ENCODE measurements at places on chromosomes 6 and 20.

DNA sequence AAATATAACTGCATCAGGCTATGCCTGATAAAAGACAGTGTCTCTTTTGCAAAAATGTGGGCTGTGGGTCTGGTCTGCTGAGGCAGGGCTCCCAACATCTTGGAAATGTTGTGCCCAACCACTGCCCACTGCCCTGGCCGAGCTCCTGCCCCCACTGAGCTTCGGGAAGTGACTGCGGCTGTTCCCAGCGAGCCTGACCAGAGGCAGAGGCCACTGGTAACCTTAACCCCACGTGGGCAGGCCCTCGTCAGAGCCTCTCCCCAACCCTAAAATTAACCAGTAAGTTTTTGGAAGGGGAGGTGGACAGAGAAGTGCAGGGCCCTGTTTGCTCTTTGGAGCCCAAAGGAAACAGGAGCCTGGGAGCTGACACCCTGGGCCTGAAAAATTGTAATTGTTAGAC lies 225.9 kb downstream of the MAFB start:
- DNase-seq, result no peak

DNA sequence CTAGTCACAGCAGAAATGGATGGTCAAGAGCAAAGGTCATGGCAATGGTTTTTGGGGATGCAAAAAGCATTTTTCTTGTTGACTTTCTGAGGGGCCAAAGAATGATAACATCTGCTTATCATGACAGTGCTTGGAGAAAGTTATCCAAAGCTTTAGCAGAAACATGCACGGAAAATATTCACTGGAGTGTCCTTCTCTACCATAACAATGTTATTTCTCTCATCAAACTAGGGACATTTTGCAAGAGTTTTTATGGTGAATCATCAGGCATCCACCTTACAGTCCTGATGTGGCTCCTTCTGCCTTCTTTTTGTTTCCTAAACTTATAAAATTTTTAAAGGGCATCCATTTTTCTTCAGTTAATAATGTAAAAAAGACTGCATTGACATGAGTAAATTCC lies 302.3 kb downstream of the HIVEP2 start:
- no peak for DNase-seq

DNA sequence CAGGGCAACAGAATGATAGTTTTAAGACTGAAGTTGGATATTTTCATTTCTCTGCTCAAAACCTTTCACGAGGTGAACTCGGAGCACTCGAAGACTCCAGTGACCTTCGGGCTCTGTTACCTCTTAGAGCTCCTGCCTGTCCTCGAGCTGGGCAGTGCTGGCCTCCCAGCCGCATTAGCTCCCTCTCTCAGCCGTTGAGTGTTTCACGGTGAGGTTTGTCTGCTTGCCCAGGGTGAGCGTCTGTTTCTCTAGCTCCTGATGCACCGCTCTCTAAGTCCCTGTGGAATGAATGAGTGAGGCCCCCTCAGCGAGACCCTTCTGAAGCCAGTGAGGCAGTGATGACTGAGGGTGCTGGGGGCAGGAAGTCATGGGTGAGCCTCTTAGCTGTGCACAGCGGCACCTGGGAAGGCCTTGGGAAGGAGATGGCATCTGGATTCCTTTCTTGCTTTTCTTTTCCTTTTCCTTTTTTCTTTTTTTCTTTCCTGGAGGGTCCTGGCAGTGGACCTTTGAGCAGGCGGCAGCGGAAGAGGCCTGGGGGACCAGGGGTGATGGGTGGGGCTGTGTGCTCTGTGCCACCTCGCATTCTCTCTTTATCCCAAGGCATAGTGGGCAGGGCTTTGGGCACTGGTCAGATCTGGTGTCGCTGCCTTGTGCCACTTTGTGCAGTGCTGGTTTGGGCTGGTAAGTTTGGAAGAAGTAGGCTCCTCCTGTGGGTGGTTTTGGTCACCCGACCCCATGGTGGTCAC lies 2.2 kb downstream of the PSMG4 start:
- no peak for DNase-seq

DNA sequence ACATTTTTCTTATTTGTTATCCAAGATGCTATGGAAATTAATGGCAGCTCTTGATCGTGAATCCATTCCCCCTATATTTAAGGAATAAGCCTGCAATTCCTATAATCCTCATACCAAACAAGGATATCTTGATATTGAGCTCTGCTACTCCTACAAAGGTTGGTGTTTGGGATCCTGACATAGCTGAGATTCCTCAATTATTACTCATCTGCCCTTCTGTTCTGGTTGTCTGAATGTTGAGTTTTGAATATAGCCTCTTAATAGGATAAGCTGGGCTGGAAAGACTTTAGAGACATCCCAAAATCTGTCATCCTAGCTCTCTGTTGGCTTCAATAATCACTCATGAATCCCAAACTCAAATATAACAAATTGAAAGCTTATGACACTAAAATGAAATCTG lies 49.9 kb downstream of the CLIC5 start:
- no peak for DNase-seq

GRCh38 chr6:116568821-116569755 lies 2.2 kb upstream of the RWDD1 start:
- no peak for DNase-seq

DNA sequence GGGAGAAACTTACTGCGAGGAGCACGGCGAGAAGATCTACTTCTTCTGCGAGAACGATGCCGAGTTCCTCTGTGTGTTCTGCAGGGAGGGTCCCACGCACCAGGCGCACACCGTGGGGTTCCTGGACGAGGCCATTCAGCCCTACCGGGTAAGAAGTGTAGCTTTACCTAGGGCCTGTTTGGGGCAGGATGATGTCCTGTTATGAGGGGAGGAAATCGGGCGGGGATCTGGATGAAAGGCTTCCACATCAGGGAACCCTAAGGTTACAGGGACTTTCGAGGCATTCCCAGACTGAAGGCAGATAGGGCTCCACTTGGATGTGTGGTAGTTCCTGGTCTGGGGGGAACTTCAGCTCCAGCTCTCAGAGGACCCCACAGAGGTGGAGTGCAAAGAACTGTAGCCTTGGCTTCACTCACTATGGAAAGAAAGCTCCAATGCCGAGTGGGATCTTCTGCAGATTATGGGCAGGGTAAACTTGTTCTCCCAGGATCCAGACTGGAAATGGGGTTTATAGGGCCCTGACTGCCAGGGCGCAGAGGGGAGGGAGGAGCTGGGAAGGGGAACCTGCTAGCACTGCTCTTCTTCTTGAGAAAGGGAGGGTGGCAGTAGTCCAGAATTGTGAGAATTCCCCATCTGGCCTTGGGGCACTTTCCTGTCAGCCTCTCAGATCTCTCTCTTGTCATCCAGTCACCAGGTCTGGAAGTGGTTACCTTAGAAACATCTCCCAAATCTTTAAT lies 740 bp downstream of the TRIM15 start:
- no peak for DNase-seq

- DNase-seq, result no peak
Observed at GRCh38 chr6:14658030-14658429, 540.5 kb downstream of the CD83 start.

DNA sequence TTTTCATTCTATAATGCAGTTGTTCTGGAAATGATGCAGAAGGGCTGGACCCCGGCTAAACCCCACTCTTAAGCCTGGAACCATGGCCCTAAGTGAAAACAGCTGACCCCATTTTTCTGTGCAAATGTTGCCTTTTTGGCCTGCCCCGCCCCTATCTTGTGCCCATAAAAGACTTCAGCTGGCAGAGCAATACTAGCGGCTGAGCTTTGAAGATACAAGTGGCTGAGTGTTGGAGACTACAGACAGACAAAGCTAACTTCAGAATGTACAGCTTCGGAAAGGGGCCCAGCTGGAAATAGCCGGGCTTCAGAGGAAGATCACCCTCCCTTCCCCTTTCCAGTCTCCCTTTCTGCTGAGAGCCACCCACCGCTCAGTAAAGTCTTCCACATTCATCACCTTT lies 258.6 kb upstream of the SPTLC3 start:
- no peak for DNase-seq

GRCh38 chr6:93376026-93376540 lies 43.3 kb downstream of the EPHA7 start:
- DNase-seq, result no peak

DNA sequence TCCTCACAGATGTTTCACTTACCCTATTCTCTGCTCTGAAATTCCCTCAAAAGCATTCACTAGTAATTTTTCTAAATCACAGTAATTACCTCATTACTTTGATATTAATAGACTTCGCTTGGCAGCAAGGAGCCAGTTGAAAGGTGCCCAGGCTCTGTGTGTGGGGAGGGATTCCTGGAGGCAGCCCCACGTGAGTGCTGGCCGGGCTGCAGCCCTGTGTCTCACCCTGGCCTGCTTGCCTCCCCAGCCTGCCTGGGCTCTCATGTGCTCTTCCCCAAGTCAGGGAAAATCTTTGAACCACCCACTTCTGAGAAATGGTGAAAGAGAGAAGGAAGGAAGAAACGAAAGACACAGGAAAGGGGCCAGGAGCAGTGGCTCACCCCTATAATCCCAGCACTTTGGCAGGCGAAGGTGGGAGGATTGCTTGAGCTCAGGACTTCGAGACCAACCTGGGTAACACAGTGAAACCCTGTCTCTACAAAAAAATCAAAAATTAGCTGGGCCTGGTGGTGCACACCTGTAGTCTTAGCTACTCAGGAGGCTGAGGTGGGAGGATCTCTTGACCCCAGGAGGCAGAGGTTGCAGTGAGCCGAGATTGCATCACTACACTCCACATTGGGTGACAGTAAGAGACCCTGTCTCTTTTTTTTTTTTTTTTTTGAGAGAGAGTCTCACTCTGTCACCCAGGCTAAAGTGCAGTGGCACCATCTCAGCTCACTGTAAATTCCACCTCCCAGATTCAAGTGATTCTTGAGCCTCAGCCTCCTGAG lies 20.0 kb upstream of the SNTA1 start:
- no peak for DNase-seq

GRCh38 chr6:3333263-3333662 lies 74.5 kb downstream of the PSMG4 start:
- no peak for DNase-seq

GRCh38 chr6:70231311-70231710 lies 71.6 kb downstream of the COL9A1 start:
- DNase-seq, result no peak

DNA sequence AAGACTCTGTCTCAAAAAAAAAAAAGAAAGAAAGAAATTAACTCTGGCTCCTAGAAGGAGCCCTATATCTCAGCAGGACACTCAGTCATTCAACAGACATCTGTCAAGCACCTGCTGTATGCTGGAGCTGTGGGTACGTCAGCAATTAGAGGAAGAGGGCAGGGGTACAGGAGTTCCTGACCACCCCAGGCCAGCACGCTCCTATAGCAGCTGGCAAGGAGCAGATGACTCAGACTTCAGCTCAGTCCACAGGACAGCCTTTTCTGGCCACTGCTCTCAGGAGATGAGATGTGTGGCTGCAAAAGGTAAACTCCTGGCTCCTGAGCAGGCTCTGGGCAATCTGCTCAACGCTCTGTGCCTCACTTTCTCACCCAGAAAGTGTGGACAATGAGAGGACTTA lies 1.7 kb upstream of the RTEL1 start:
- no peak for DNase-seq

DNA sequence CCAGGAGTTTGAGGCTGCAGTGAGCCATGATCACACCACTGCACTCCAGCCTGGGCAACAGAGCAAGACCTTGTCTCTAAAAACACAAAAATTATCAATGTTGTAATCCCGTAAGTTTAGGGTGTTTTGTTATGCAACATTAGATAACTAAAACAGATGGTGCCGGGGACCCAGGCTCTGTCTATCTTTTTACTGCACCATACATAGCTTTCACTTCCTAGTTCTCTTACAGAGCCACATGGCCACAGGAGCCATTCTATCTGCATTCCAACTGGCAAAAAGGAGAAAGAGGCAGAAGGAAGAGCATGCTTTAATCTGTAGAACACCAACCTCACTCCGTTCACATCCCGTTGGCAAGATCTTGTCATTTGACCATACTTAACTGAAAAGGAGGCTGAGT lies 5.4 kb upstream of the TCF15 start:
- no peak for DNase-seq

- DNase-seq, result no peak
Observed at GRCh38 chr6:30044630-30045029, 16.4 kb upstream of the POLR1H start.

DNA sequence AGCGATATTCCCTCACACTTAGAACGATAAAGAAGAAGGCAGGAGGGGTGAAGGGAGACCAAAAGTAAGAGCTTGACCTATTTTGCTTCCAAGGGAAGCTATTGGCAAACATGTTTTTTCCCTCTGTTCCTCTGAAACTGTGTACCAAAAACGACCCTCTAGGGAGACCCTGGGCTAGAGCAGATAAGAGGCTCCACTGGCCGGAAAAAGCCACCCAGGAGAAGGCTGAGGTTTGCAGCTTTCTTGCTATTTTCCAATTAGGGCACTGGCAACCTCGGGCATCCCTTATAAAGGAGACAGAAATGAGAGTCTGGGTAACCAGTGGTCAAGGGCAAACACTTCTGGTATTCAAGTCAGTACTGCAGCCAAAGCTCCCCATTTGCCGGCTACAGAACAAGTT lies 168.0 kb downstream of the KIF16B start:
- no peak for DNase-seq

DNA sequence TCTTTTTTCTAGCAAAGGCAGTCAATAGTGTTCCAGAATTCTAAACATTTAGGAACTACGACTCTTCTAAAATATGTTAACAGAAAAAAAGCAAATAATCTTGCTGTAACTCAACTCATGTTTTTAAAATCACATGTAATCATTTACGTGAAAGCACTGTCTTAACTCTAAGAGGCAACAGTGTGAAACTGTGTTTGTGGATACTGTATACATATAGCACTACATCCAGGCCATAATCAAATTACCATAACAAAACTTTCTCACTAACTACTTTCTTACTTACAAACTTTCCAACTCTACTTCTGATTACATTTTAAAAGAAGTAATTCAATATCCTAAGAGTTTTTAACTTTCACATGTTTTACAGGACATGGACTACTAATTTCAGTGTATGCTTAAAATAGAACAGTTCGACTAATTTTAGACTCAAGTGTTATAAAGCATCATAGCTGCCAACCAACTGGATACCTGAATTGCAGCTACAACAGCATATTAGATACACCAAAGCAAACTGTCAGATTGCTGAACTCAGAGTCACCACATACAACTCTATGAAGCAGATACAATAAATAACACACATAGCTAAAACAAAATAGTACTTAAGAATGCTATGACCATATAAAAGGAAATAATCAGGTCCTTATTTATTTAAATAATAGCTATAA lies 121.6 kb upstream of the BEND6 start:
- DNase-seq, result no peak

- no peak for DNase-seq
Observed at GRCh38 chr6:168427184-168427583, 13.8 kb upstream of the SMOC2 start.

DNA sequence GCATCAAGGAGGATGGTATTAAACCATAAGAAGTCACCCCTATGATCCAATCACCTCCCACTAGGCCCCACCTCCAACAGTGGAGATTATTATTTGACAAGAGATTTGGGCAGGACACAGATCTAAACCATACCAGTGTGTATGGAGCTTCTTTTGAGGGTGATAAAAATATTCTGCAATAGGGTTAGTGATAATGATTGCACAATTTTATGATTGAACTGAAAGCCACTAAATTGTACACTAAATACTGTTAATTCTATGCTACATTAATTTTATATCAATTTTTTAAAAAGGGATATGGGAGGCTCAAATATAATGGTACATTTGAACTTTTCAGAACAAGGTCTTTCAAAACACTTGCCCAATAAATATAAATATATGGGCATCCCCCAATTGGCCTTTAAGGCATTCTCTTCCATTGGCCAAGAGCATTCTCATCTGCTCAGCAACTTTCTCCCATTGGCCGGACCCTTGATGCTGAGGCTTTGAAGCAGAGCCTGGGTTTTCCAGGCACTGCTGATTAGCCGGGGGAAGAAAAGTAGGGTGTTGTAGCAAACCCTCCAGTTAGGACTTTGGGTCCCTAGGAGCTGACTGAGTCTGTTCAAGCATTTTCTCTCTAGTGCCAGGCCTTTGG lies 209.9 kb downstream of the LRFN2 start:
- DNase-seq, result no peak

- no peak for DNase-seq
Observed at GRCh38 chr20:46749147-46749546, 39.7 kb downstream of the SLC2A10 start.

Data from neuronal stem cell (in vitro differentiated cells).